ENCODE measurements at places on chromosomes 4 and X.

DNA sequence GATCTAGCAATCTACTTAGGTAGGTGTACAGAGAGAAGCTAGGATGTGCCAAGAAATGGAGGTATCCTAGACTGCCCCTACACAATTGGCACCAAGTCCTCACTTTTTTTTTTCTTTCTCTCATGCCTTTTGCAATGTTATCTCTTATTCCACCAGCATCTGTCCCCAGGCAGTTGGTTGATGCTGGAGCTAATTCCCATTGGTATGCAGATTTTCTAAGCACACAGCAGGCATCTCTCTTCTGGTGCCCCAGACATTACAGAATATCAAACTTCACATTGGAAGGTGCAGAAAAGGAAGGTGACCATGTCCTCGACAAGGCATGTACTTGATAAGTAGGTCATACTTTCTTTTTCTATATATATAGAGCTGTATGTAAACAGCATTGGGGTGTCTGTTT is 21.6 kb downstream of the LUZP4 start:
- DNase-seq: no peak

DNA sequence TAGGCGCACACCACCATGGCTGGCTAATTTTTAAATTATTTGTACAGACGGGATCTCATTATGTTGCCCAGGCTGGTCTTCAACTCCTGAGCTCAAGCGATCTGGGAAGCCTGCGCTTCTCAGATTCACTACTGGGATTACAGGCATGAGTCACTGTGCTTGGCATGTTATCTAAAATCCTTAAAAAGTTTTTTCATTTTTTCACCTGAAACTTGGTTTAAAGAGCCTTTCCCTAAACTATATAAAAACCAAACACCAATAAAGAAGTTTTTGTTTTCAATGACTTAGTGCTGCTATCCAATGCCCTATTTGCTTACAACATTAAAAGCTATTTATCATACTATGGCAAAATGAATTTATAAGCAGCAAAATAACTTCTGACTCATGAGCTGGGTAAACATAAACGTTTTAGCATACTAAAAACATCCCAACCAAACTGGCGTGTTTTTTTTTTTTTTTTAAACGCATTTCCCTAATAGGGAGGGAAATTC is 127.8 kb downstream of the UBE2K start:
- no peak for DNase-seq

DNA sequence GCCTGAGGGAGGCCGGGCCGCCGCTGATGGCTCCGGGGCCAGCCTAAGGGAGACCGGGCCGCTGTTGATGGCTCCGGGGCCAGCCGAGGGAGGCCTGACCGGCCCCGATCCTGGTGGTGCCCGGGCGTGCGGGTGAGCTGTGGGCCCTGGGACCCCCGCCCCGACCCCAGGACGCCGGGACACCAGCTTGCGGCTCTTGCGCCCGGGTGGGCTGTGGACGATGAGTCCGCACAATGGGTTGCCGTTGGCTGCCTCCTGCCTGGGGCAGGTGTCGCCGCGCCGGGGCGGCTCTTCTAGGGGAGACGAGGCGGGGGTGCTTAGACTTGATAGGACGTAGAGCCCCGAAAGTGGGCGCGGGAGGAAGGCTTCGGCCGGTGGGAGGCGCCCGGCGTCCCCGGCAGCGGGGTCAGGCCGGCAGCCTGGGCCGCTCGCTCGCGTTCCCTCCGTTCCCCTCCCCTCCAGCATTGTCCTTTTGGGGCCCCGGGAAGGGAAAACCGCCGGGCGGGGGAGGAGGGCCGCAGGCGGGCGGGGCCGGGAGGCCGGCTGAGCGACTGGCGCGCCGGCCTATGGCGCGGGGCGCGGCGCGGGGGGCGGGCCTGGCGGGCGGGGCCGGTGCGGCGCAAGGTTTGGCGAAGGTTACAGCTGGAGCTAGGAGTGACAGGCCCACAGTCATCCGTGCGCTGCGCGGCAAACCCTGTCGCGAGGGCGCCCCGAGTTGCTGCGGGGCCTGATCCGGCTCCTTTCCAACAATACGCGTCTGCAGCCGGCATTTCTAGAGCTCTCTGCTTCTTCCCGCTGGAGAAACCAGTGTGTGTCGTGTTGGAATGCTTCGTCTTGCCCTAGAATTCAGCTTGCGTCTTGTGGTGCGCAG is 819 bp downstream of the KIAA0232 start:
- peak; percentile 96 for DNase-seq

GRCh38 chr4:7129871-7130620 is 62.2 kb upstream of the GRPEL1 start:
- DNase-seq: no peak

GRCh38 chrX:134622056-134622812 is 36.0 kb downstream of the PLAC1 start:
- no peak for DNase-seq

Data from tibial artery (tissue), 4 donors.